Lower lobe of right lung (tissue), 2 donors: ENCODE measurements at places on chromosomes 11 and 22. TPM values are rescaled to one million over a fixed set of nuclear protein-coding genes. Genes with fewer than 3 reads are reported as not detected.

The TESMIN gene
- total RNA-seq, result 1.9 TPM

- no peak overlapping the region for H3K4me3 ChIP-seq
- H3K27me3 ChIP-seq, result no peaks in the 10 kb centered on the region
- no peaks in the 10 kb centered on the region for H3K36me3 ChIP-seq
- no peak overlapping the region for H3K27ac ChIP-seq
- H3K4me1 ChIP-seq, result no peaks in the 10 kb centered on the region
Measured at GRCh38 chr11:90113541-90113940, 20.9 kb upstream of the NAALAD2 start.

DNA sequence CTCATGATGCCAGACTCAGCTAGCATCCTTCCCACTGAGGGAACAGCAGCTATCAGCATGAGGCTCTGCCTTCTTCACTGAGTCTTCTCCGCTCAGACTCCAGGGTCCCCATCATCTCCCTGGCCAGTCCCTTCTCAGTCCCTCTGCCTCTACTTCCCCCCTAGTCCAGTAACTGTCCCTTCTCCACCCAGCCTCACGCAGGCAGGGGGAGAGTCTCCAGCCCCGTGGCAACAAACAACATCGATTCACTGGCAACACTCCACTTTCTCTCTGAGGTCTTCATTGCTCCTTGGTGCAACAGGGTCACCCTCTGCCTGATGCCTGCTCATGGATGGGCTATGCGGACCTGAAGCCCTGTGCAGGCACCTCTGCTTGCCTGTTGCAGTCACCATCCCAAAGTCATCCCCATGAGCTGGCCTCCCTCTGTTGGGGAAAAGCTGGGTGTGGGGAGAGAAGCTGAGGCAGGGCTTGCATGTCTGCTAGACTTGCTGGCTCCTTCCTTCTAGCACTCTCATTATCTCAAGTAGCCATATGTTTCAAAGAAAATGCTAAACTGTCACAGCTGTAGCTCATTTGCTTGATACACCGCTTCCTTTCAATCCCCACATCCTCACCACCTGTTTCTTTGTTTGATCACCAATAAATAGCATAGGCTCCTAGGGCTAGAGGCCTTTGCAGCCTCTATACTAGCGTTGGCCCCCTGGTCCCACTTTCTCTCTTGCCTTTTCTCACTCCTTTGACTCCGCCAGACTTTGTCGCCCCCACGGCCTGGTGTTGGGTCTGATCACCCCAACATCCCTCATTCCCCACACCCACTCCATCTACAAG is 4.3 kb upstream of the BCR start:
- H3K4me1 ChIP-seq, result peaks cover 17% of the 10 kb centered on the region
- no peak overlapping the region for H3K27ac ChIP-seq
- no peaks in the 10 kb centered on the region for H3K36me3 ChIP-seq

GRCh38 chr22:48259991-48260670 is 1497.7 kb downstream of the TBC1D22A start:
- H3K27me3 ChIP-seq, result peaks cover 4% of the 10 kb centered on the region
- no peak overlapping the region for H3K4me3 ChIP-seq
- no peaks in the 10 kb centered on the region for H3K36me3 ChIP-seq
- H3K27ac ChIP-seq, result no peak overlapping the region

GRCh38 chr22:28934026-28934425 is 50.7 kb downstream of the ZNRF3 start:
- no peaks in the 10 kb centered on the region for H3K27me3 ChIP-seq
- peaks cover 32% of the 10 kb centered on the region for H3K4me1 ChIP-seq
- no peak for DNase-seq

GRCh38 chr11:11810764-11811726 is 30.7 kb upstream of the USP47 start:
- no peak overlapping the region for H3K4me3 ChIP-seq
- no peak overlapping the region for H3K27ac ChIP-seq
- H3K36me3 ChIP-seq, result no peaks in the 10 kb centered on the region
- no peak for DNase-seq
- H3K27me3 ChIP-seq, result no peaks in the 10 kb centered on the region

- no peaks in the 10 kb centered on the region for H3K27me3 ChIP-seq
- no peak for DNase-seq
- peaks cover 4% of the 10 kb centered on the region for H3K4me1 ChIP-seq
- no peak overlapping the region for H3K4me3 ChIP-seq
Measured at GRCh38 chr11:2516276-2517015, 71.6 kb downstream of the KCNQ1 start.

DNA sequence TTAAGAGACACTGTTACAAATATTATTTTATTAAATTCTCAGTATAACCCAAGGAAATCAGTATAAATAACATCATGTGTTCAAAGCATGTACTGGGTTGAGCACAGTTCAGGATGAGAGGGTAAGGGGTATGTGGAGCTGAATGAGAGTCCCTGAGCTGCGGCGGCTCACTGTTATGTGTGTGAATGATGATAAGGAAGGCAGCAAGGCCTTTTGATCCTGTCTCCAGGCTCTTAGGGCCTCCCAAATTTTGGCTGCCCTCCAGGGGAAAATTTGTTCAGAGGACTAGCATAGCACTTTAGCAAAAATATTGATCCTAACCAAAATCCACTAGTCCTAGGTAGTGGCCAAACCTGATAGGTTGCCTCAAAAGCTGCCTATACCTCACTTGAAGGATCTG is 86.1 kb upstream of the SPON1 start:
- no peaks in the 10 kb centered on the region for H3K27me3 ChIP-seq
- no peaks in the 10 kb centered on the region for H3K36me3 ChIP-seq
- no peak for DNase-seq
- no peak overlapping the region for H3K27ac ChIP-seq

- H3K36me3 ChIP-seq, result no peaks in the 10 kb centered on the region
- no peak overlapping the region for H3K4me3 ChIP-seq
- no peak overlapping the region for H3K27ac ChIP-seq
- no peak for DNase-seq
- no peaks in the 10 kb centered on the region for H3K4me1 ChIP-seq
- no peaks in the 10 kb centered on the region for H3K27me3 ChIP-seq
Measured at GRCh38 chr11:9344061-9344680, 29.8 kb upstream of the TMEM41B start.

The UBQLNL gene
- 1.1 TPM for total RNA-seq

DNA sequence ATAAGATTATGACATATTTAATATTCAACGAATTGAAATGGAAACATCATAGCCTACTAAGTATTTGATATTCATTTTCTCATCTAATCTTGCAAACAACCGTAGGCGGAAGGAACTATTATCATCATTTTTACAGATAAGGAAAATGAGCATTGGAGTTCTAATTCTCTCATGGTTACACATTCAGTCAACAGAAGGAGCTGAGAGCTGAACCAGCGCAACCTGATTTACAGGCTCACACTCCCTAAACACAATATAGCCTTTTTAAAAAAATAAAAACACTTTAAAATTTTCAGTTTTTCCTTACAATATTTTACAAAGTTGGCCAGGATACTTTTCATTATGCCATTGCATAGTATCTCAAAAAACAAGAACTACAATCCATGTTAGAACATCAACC is 74.8 kb downstream of the APOL5 start:
- H3K36me3 ChIP-seq, result peaks cover 4% of the 10 kb centered on the region
- no peak for DNase-seq
- H3K27ac ChIP-seq, result no peak overlapping the region
- H3K27me3 ChIP-seq, result no peaks in the 10 kb centered on the region
- H3K4me1 ChIP-seq, result no peaks in the 10 kb centered on the region
- H3K4me3 ChIP-seq, result no peak overlapping the region

The MS4A6A gene
- total RNA-seq, result 176 TPM

DNA sequence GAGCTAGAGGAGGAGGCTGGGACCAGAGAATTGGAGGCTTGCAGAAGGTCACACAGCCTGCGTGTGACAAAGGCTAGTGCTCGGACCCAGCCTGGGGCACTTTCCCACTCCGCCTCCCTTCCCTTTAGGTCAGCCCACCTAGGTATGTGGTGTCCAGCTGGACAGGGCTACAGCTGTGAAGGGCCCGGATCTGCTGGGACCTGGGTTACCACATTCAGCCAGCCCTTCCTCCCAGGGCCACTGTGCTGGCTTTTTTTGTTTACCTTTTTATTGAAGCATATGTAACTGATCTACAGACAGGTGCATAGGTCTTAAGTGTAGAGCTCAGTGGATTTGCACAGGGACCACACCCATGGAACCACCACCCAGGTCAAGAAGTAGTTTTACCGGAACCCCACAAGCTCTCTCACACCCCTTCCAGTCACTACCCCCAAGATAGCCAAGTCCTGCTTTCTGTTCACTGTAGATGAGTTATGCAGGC is 8.7 kb downstream of the CAPN5 start:
- no peak overlapping the region for H3K4me3 ChIP-seq
- H3K27me3 ChIP-seq, result no peaks in the 10 kb centered on the region
- H3K4me1 ChIP-seq, result peaks cover 38% of the 10 kb centered on the region

The ELFN2 gene
- total RNA-seq, result 0.89 TPM

DNA sequence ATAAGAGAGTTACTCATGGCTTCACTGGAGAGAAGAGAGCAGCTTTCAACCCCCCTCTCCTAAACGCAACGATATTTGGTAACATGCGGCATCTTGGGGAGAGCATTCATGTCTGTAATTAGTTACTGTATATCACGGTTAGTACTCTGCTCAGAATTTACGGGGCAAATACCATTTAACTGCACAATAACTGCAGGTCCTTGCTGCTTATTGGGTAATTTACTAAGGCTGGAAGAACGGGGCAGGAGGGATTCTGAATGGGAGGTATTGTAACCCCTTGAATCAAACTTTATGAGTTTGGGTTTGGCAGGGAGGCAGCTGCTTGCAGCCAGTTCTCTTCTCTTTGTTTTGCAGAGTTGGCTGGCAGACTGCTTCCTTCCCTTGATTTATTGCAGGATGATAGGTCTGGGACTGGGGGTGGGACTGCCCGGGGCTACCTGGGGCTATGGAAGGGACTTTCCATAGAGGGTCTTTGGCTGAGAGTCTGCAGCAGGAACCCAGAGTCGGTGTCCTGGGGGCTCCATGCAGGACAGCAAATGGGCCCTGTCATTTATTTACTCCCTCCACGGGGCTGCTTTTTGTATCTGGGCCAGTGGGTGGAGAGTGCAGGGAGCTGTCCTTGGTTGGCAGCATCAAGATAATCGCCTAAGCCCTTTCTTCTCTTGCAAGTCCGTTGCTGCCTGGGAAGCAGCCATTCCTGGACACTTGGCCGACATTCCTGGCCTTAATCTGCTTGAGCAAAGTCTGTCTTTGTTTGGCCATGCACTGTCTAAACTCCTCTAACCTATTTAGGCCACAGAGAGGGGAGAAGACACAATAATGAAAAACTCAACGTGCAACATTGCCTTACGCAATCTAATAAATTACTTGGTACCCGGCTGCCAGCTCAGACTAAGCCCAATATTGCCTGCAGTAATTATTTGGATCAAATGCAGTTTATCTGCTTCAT is 188.9 kb downstream of the ST3GAL4 start:
- no peaks in the 10 kb centered on the region for H3K36me3 ChIP-seq
- no peak overlapping the region for H3K27ac ChIP-seq
- H3K4me1 ChIP-seq, result peaks cover 13% of the 10 kb centered on the region
- no peak for DNase-seq

DNA sequence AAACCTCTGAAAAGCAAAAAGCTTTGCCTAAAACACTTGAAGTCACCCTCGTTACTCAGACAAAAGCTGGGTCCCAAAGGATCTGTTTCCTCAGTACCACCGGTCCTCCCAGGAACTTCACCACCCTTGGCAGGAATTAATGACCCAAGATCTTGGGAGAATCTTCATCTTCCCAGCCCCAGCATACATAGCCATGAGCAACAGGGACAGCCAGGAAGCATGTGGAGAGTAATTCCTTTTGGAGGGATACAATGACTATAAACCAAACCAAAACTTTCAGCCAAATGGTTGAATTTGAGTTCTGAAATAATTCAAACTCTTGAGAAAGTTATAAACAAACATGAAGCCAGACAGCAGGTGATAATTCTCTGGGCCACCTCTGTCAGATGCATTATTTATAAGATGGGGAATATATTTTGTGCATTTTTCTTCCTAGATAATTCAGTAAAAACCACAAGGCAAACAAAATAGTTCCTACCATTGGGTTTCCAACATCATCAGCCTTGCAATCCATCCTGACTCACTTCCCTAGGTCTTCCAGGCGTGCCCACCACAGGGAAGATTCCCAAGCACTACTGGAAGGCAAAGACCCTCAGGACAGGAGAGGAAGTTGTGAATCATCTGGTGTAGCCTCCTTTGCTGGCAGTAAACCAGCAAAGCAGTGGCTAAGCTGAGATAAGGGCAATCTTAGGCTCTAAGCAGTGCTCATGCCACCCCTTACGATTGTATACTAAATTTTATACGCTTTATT is 71.7 kb upstream of the DRD2 start:
- H3K36me3 ChIP-seq, result no peaks in the 10 kb centered on the region
- peaks cover 6% of the 10 kb centered on the region for H3K27me3 ChIP-seq
- H3K4me3 ChIP-seq, result no peak overlapping the region
- no peaks in the 10 kb centered on the region for H3K4me1 ChIP-seq
- H3K27ac ChIP-seq, result no peak overlapping the region
- no peak for DNase-seq

DNA sequence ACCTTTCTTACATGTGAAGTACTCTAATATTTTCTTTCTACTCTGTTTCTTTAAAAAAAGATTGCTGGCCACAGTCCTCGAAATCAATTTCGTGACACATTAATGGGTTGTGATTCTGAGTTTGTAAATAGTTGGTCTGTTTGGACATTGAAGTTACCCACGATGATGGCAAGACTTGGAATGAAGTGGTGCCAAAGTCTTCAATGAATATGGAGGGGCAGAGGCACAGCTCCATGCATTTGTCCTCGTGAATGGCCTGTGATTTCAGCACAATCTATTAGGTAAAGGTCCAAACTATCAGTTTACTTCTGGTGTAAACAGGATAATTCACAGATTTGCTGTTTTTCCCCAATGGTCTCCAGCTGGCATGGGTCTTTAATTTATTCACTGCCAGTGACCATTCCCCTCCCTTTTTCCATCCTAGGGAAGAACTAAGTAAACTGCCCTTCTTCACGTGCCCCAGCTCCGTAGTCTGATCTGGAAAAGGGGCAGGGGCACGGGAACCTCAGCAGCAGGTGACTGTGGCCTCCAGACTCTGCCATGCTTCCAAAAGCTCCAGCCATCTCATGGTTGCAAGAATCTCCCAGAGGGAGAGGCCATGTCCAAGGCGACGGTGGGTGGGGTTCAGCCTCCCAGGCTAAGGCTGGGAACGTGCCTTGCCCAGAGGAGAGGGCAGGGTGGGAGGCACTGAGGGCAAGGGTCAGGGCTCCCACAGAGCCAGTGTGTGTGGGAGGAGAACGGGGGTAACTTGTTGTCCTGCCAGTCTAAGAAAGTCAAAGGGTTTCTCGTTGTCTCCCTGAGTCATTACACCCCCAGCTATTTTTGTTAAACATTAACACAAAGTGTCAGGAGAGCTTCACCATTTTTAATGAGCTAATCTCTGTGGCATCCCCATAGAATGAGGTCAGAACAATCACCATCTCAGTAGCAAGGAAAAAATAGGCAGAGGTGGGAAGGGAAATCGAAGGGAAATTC is 16.9 kb upstream of the PEX26 start:
- H3K4me1 ChIP-seq, result peaks cover 22% of the 10 kb centered on the region
- DNase-seq, result no peak
- no peaks in the 10 kb centered on the region for H3K27me3 ChIP-seq
- no peaks in the 10 kb centered on the region for H3K36me3 ChIP-seq
- H3K4me3 ChIP-seq, result no peak overlapping the region
